Panc1 (cell line): ENCODE measurements at places on chromosomes 3 and 15.

DNA sequence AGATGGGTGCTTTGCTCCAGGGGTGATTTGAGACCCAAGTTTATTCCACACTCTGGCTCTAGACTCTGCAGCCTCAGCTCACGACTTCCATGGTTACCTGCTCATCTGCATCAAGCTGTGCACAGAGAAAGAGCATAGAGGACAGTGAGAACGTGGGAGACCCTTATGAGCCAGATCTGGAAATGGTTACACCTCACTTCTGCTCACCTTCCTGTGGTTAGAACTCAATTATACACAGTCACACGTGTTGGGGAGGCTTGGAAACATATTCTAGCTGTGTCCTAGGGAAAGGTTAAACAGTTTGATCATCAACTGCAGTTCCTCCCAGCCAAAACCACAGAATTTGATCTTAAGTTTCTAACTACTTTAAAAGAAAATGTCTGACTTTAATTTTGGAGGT lies 1.8 kb downstream of the FETUB start:
- peaks cover 30% of the 10 kb centered on the region for H3K27me3 ChIP-seq
- H3K36me3 ChIP-seq: no peaks in the 10 kb centered on the region
- no peak overlapping the region for H3K27ac ChIP-seq
- H3K4me3 ChIP-seq: no peak overlapping the region
- H3K4me1 ChIP-seq: no peaks in the 10 kb centered on the region

DNA sequence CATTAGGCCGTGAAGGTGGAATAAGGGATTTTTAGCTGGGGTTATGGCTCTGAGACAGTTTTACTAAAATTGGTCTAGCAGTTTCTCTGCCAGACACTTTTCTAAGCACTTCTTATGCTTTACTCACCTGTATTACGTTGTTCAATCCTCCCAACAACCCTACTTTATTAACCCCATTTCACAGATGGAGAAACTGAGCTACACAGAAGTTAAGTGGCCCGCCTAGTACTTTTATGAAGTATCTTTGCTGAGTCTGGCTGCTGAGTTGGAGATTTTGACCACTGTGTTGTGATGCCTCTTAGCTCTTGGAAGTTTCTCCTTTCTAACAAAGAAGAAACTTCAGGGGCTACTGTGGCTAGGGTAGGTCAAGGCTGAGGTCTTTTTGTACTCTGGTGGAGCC lies 11.5 kb downstream of the LIMD1 start:
- no peak overlapping the region for H3K27ac ChIP-seq
- no peaks in the 10 kb centered on the region for H3K27me3 ChIP-seq
- peaks cover 32% of the 10 kb centered on the region for H3K4me1 ChIP-seq
- no peaks in the 10 kb centered on the region; the same call in 1 of the 2 replicates for H3K36me3 ChIP-seq
- DNase-seq: no peak

- no peak overlapping the region for H3K4me3 ChIP-seq
- H3K27me3 ChIP-seq: no peaks in the 10 kb centered on the region
Observed at GRCh38 chr3:78633626-78634025, 1134.2 kb downstream of the ROBO1 start.

- no peak overlapping the region for H3K4me3 ChIP-seq
- H3K4me1 ChIP-seq: no peaks in the 10 kb centered on the region
- H3K27ac ChIP-seq: no peak overlapping the region
- no peaks in the 10 kb centered on the region for H3K27me3 ChIP-seq
- H3K36me3 ChIP-seq: peaks cover 23% of the 10 kb centered on the region; the same call in 1 of the 2 replicates
Observed at GRCh38 chr15:44501768-44502366, 35.1 kb upstream of the EIF3J start.

DNA sequence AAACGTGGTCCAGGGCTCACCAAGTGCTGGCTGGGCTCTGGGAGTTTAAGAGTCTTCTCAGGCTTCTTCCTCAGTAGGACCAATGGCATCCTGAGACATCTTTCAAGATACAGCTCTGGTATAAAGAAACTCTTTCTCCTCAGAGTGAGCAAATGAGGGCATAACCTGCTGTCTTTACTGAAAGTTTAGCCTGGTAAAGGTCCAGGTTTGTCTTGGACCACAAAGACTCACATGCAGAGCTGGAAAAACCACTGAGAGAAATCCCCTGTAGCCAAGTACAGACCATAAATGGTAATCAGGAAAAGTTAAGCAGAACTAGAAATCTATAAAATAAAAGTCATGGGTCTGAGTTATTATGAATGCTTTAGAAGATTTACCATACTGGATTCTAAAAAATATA lies 23.1 kb downstream of the CD47 start:
- H3K36me3 ChIP-seq: 0 out of 2 replicates have a peak, but pooled peaks cover 2% of the 10 kb centered on the region
- no peak for DNase-seq
- no peaks in the 10 kb centered on the region for H3K27me3 ChIP-seq
- H3K4me3 ChIP-seq: no peak overlapping the region

DNA sequence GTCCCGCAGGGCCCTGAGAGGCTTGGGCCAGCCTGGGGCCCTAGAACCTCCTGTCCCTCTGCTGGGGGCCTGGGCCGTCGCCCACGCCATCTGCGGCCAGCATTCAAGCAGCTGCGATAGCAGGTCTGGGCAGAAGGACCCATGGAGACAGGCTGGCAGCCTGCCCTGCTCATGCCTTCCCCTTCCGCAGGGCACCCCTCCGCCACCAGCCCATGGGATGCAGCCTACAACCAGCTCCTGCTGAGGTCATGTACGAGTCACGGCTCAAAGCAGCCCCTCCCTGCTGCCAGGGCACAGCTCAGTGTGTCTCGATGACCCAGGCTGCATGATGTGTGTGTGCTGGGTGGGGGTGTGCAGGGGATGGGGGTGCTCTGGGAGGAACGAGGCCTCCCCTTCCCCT lies 27.8 kb downstream of the DUSP7 start:
- no peak for DNase-seq
- H3K4me3 ChIP-seq: no peak overlapping the region
- no peaks in the 10 kb centered on the region for H3K4me1 ChIP-seq
- H3K27ac ChIP-seq: no peak overlapping the region
- no peaks in the 10 kb centered on the region for H3K36me3 ChIP-seq
- no peaks in the 10 kb centered on the region for H3K27me3 ChIP-seq

- H3K4me3 ChIP-seq: no peak overlapping the region
- H3K36me3 ChIP-seq: no peaks in the 10 kb centered on the region
- no peaks in the 10 kb centered on the region for H3K27me3 ChIP-seq
- no peak overlapping the region for H3K27ac ChIP-seq
- H3K4me1 ChIP-seq: 0 out of 2 replicates have a peak, but pooled peaks cover 3% of the 10 kb centered on the region
Observed at GRCh38 chr15:80953953-80954778, 35.5 kb downstream of the MESD start.

GRCh38 chr3:30475038-30475808 lies 131.2 kb upstream of the TGFBR2 start:
- no peak for DNase-seq
- no peaks in the 10 kb centered on the region for H3K36me3 ChIP-seq
- H3K4me1 ChIP-seq: peaks cover 7% of the 10 kb centered on the region; the same call in 1 of the 2 replicates

DNA sequence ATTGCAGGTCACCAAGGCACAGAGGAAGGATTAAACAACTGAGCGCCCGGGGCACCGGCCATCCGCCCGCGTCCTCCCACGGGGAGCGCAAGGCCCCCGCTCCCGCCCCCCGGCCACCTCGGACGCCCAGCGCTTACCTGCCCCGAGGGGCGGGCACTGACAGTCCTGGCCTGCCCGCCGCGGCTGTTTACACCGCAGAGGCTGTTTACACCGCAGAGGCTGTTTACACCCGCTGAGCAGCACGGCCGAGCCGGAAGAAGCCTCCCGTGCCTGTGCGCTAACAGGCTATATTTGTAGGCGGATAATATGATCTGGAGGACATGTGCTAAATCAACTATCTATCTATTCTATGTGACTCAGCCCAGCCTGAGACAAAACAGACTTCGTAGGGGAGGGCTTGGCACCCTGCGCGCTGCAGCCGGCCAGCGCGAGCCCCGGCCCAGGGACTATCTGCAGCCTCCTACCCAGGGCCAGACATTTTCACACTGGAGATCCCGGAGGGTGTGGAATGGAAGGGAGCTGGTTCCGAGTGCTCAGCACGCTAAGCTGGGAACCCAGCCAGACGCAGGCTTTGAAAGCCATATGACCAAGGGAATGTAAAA lies at the start of gene LRRC2:
Gene LRRC2, minus strand, starts transcription at position 263 of the 602 bp plus-strand sequence. CDS start 14,711 bp downstream, outside the sequence.
- H3K36me3 ChIP-seq: no peaks in the 10 kb centered on the region
- DNase-seq: no peak

- no peak overlapping the region for H3K4me3 ChIP-seq
- no peaks in the 10 kb centered on the region for H3K27me3 ChIP-seq
- no peaks in the 10 kb centered on the region for H3K4me1 ChIP-seq
Observed at GRCh38 chr3:115187149-115187757, 40.2 kb upstream of the ZBTB20 start.

DNA sequence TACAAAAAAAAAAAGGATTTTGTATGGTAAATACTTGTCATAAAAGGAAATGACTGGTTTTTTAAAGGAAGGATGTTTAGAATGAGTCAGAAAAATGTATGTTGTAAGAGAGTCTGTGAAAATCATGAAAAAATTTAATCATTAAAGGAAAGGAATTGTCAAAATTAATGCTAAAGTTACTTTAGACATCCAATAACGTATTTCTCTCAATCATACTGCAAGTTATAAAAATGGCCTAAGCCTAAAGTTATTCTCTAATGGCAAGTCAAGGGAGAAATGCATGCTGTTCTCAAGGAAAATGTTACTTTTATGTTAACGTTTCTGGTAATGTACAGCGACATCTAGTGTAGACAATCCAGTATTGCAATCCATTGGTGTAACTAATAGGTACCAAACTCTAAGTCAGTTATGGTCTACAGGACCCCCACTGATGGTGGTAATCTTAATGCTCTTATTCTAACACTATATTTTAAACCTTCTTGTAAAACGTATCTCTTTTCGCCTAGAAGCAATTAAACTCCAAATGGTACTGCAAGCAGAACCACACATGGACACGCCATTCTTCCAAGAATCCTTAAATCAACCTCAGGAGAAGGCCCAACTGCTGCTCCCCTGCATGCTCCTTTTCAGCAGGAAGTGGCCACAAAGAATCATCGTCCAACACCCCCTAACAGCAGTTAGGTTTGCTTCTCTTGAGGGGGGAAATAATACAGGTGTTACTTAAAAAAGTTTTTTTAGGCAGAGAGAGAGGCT lies 35.2 kb downstream of the NCEH1 start:
- DNase-seq: peak; percentile 55
- peak overlapping the region; percentile 72; the same call in 1 of the 2 replicates for H3K27ac ChIP-seq
- H3K4me3 ChIP-seq: no peak overlapping the region
- H3K36me3 ChIP-seq: no peaks in the 10 kb centered on the region
- H3K4me1 ChIP-seq: peaks cover 31% of the 10 kb centered on the region

DNA sequence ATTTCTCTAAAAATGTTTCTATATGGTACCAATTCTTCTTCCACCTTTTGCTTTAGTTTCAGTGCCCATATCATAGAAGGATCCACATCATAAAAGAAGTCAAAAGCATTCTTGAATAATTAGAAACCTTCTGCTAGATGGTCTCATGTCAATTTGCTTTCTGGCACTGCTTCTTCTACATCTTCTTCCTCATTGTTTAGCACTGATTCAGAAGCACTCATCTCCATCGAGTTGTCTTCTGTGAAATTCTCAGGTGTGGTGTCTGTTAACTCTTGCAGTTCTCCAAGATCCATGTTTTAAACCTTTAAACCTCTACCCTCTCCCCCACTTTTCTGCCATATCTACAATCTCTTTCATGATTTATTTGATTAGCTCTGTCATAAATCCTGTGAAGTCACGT lies 154.8 kb downstream of the WDR76 start:
- H3K4me1 ChIP-seq: no peaks in the 10 kb centered on the region
- H3K27ac ChIP-seq: no peak overlapping the region
- H3K4me3 ChIP-seq: no peak overlapping the region
- no peaks in the 10 kb centered on the region for H3K36me3 ChIP-seq

DNA sequence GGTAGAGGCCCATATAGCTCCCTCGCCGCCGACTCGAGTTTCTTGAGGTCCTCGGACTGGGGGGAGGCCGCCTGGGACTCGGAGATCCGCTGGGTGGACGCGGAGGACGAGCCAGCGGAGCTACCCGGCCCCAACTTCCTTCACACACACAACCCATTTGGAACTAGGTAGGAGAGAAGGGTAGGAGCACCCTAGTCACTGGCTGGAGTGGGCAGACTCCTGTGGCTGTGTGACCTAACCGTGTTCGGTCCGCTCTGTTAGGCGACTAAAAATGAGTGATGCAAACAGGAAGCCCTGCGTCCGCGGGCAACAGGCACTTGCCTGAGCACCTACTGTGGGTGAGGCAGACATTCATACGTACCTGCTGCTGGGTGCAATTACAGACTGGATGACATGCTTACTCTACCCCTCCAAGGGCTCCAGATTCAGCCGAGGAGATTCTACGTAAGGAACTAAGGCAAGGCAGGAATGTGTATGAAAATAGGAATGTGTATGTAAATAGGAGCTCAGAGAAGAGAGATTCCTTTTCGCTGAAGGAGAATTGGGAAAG lies 4.6 kb upstream of the SIN3A start:
- no peak for DNase-seq
- no peaks in the 10 kb centered on the region for H3K27me3 ChIP-seq
- peak overlapping the region; percentile 98 for H3K4me3 ChIP-seq
- H3K27ac ChIP-seq: peak overlapping the region; percentile 91
- peaks cover 3% of the 10 kb centered on the region; the same call in 1 of the 2 replicates for H3K36me3 ChIP-seq
- peaks cover 15% of the 10 kb centered on the region for H3K4me1 ChIP-seq

- no peaks in the 10 kb centered on the region for H3K27me3 ChIP-seq
- H3K4me1 ChIP-seq: no peaks in the 10 kb centered on the region
- DNase-seq: peak; percentile 48
Observed at GRCh38 chr15:59501597-59501996, 63.6 kb downstream of the FAM81A start.

GRCh38 chr3:105691633-105692032 lies 177.2 kb downstream of the CBLB start:
- no peaks in the 10 kb centered on the region for H3K4me1 ChIP-seq
- no peak for DNase-seq
- H3K36me3 ChIP-seq: no peaks in the 10 kb centered on the region; the same call in 1 of the 2 replicates
- no peak overlapping the region for H3K27ac ChIP-seq
- no peaks in the 10 kb centered on the region for H3K27me3 ChIP-seq
- H3K4me3 ChIP-seq: no peak overlapping the region

DNA sequence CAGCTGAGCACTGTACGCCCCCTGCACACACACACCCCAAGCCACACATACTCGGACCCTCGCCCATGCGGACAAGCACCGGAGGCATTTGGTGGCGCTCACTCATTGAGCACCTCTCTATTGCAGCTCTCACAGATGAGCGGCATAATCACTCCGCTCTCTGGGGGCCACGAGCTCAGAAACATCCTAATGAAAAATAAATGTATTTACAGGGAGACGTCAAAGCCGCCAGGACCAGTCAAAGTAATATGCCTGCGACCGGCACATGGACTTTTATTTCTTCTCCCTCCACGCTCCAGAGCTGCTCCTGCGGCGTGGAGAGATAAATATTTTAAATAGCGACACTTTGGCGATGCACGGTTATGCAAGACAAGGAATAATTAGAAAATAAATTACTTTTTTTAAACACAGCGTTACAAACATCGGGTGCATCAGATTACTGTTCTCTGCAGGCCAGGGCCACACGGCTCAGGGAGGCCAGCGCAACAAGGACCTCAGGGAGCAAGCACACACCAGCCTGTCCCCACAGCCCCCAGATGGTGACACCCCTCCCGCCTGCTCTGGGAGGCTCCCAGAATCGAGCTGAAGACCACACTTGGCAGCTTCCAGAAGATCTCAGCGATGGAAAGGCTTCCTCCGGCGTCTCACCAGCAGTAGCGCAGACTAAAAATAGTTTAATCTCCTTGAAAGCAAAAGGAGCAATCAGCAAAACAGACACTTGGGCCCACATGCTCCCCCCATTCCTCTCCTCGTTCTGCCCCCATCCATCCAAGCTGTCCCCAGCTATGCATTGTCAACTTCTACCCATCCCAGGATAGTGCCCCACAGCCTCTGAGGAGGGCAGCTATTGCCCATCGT lies 48.0 kb downstream of the CACNA2D2 start:
- H3K4me3 ChIP-seq: no peak overlapping the region
- H3K27me3 ChIP-seq: no peaks in the 10 kb centered on the region
- H3K4me1 ChIP-seq: no peaks in the 10 kb centered on the region
- DNase-seq: no peak
